ENCODE measurements at places on chromosomes 7 and 10.

GRCh38 chr10:51630640-51631005, 68.8 kb downstream of the CSTF2T start:
- no peak overlapping the region for H3K4me3 ChIP-seq
- DNase-seq: no peak
- no peaks in the 10 kb centered on the region for H3K27me3 ChIP-seq
- peaks cover 9% of the 10 kb centered on the region for H3K4me1 ChIP-seq

DNA sequence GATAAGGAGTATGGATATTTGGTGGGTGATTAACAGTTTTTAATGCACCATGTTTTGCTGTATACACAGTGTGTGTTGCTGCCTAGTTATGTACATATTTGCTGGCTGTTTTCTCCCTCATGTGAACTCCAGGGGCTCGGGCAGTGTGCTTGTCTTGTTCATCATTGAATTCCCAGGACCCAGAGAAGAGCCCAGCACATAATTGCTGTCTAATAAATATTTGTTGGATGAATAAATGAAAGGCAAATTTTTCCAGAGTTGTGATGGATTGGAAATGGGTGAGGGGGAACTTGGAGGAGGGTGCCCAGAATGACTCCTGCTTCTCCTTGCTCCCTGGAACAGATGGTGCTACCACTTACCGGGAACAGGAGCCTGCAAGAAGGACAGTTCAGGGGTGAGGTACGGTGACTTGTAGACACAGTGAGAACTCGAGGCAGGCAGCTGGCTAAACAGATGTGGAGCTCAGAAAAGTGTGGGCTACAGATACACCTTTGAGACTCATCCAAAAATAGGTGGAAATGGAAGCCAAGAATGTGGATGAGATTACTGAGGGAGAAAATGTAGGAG, 586.8 kb upstream of the MGMT start:
- H3K4me3 ChIP-seq: no peak overlapping the region
- H3K36me3 ChIP-seq: no peaks in the 10 kb centered on the region
- no peaks in the 10 kb centered on the region for H3K27me3 ChIP-seq
- no peaks in the 10 kb centered on the region for H3K4me1 ChIP-seq
- DNase-seq: no peak

DNA sequence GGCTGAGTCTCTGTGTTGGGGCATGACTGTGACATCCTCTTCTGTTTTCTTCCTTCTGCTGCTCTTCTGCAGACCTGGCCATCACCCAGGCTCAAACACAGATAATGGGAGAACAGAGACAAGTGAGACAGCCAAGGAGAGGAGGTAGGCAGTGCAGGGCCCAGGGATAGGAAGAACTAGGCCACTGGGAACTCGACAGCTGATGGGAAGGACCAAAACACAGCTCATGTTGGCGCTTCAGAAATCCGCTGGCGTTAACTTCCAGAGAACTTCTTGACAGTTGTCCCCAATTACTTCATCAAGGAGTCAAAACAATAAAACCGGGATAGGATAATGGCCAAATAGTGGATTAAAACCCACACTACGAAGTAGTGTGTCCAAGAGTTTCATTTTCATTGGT, 97.0 kb upstream of the PALS2 start:
- no peaks in the 10 kb centered on the region for H3K36me3 ChIP-seq
- H3K27me3 ChIP-seq: no peaks in the 10 kb centered on the region
- H3K4me3 ChIP-seq: no peak overlapping the region
- H3K4me1 ChIP-seq: peaks cover 14% of the 10 kb centered on the region

DNA sequence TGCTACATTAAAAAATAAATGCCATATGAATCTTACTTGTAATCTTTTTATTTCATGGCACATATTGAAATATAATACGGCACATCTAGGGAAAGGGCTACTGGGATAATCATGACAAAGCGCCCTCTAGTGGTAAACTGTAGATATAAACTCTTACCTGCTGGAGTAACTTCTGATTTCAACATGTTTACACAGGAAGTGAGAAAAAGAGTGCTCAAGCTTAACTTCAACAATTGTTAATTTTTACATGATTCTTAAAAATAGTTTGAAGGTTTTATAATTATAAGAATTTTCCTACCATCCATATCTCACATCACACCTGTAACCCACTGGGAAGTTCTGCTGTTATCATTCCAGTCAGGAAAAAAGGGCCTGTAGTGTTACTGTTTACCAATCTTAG, 2.0 kb upstream of the HEPACAM2 start:
- DNase-seq: no peak
- H3K27ac ChIP-seq: no peak overlapping the region
- no peaks in the 10 kb centered on the region for H3K36me3 ChIP-seq
- no peak overlapping the region for H3K4me3 ChIP-seq
- H3K4me1 ChIP-seq: peaks cover 16% of the 10 kb centered on the region

DNA sequence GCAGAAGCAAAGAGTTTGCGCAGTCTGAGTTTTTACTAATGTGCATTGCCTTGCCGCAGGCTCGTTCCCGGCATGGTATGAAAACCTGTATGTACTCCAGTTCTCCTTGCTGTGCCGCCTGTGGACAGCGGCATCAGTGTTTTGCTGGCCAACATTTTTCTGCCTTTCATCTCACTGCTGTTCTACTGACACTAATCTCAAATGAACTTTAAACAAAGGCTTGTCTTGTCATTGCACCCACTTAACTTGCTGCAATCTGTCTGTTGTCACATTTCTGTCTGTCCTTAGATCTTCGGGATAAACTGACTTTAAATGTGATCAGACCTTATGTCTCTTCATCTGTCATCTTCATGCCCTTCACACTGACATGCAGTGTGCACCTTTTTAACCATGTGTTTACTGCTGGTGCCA, 71.7 kb upstream of the ZNRF2 start:
- no peaks in the 10 kb centered on the region for H3K27me3 ChIP-seq
- no peaks in the 10 kb centered on the region for H3K4me1 ChIP-seq
- H3K36me3 ChIP-seq: no peaks in the 10 kb centered on the region
- no peak for DNase-seq
- no peak overlapping the region for H3K27ac ChIP-seq

DNA sequence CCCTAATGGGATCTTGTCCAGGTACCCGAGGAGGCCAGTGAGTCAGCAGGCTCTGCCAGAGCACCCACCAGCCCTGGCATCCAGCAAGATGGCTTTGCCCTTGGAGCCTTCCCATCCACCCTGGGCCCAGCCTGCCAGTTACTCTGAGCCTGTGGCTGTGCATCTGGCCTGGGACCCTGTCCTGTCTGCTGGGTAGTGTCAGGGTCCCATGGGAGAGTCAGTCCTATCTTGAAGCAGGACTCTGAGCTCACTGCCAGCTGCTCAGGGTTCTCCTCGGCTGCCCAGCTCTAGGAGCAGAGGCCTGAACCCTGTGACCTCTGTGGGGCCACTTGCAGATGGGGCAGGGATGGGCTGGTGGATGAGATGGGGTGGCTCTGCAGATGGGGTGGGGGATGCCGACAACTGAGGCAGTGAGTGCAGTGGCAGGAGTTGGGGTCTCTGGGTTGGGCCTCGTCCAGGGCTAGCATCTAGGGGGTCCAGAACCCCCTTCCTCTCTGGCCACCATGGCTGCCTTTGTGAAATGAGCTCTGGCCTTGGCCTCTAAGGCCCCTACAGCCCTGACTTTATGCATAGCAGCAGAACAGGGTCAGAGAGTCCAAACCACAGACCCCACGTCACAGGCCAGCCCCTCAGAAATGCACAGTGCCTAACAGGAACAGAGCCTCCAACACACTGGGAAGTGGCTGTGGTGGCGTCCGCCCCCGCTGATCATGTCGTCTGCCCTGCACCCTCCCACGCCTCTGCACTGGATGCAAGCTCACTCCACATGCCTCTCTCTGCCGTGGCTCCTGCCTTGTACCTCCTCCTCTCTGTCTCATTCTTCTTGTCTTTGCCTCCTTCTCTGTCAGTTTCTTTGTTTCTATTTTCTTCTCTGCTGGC, 88.1 kb upstream of the RET start:
- H3K4me1 ChIP-seq: no peaks in the 10 kb centered on the region
- no peaks in the 10 kb centered on the region for H3K36me3 ChIP-seq
- H3K4me3 ChIP-seq: no peak overlapping the region
- no peaks in the 10 kb centered on the region for H3K27me3 ChIP-seq
- no peak for DNase-seq
